ENCODE measurements at places on chromosomes 16 and 17.

DNA sequence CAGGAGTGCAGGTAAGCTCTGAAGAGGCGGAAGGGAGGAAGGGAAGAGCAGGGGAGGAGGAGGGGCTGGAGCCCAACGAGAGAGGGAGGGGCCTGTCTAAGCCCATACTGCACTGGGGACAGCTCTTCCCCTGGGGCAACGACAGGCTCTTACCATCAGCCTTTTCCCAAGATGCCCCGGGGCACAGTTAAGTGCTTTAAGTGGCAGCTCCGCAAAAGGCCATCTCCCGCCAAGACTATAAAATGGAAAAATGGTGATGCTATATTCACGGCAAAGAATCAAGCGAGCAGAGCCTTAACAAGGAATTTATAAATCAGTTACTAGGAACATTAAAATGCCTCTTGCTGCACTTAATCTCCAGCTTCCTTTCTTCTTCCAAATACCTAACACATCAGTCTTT, 110.2 kb upstream of the NLRP1 start:
- DNase-seq = no peak

DNA sequence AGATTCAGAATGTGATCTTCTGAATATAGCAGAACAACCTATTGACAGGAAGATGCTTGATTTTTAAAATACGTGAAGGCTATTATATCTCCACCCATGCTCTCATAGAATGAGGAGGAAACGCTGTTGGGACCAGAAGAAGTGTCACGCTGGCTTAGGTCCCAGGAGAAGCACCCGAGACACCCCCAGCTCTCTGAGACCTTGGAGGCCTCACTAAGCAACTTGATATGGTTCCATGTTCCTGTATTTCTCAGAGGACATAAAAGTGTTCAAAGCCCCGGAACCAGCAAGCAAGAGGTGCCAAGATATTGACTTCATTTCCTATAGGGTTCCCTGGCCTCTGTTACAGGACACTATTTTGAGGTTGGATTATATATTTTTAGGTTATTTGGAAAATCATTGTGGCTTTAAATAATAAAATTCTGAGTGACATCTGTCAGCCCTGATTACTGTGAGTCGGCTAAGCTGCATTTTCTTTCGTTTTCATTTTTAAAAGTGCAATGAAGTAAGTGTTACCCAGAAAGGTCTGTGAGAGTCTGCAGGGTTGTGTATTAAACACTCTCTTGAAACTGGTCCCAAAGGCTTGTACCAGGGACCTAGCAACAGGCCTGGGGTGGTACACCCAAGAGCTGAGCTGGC, 400.0 kb downstream of the SOX9 start:
- DNase-seq = no peak

- no peak for DNase-seq
Measured at GRCh38 chr16:86984343-86984742, 332.8 kb downstream of the C16orf95 start.

DNA sequence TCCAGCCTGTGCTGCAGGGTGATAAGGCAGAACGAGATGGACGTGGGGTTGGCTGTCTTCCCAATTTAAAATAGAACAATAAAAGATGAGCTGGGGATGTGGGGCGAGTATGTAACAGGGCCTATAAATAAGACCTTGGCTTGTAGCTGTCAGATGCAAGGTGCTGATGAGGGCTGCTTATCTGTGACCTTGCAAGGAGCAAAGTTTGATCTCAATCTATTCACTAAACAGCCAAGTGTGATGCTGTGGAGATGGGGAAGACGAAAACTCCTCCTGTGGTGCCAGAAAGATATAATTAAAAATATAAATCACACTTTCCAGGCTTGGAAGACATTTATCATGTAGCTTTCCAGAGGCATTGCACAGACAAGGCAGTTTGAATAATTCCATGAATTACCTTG, 26.7 kb upstream of the TEX2 start:
- DNase-seq = no peak

DNA sequence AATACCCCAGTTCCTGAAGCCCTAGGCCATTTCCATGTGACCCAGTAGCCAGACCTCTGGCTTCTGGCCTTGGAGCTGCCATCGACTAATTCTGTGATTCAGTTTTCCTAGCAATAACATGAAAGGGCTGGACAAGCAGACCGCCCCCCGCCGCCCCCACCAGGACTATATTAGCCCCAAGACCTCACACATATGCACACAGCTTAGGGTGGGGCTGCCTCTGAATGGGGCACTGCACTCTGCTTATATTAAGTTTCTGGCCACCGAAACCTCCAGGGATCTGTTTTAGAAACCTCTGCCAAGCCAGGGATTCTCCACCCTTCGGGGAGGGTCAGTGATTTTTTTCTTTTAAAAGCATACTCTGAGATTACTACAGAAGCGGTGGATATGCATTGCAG, 2.3 kb downstream of the RAB11FIP4 start:
- DNase-seq = no peak

DNA sequence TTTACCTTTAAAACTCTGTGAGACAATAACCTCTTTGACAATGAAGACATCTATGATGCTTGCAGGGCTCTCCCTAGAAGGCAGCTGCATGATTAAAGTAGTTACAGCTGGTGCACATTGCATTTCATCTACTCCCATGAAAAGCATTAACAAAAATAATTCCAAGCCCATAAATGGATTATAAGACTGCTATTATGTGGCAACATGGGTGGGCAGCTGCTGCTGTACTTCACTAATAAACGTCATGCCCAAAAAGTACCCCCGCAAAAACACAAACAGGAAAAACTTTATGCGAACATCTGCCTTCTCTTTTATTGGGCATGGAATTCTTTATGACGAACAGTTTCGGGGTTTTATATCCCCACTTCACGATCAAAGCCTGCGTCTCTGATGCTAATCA, 224.9 kb downstream of the CA10 start:
- DNase-seq = no peak

GRCh38 chr16:49867796-49868668, 12.1 kb upstream of the ZNF423 start:
- DNase-seq = no peak

GRCh38 chr16:7404217-7404616, 71.6 kb downstream of the RBFOX1 start:
- DNase-seq = no peak

DNA sequence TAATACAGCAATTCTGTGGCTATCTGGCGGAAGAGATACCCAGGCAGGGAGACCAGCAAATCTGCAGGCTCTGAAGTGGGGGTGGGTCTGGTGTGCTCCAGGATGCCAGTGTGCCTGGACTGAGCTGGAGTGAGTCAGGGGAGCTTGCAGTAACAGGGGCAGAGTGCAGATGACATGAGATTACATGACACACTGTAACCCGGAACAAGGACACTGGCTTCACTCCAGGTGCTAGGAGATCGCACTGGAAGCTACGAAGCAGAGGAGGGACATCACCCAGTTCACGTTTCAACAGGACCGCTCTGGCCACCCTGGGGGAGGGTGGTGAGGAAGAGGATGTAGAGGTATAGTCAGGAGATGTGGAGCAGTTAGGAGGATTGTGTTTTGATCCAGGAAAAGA, 475.6 kb downstream of the CDH13 start:
- no peak for DNase-seq

- DNase-seq = no peak
Measured at GRCh38 chr17:14448818-14449217, 147.9 kb downstream of the HS3ST3B1 start.

DNA sequence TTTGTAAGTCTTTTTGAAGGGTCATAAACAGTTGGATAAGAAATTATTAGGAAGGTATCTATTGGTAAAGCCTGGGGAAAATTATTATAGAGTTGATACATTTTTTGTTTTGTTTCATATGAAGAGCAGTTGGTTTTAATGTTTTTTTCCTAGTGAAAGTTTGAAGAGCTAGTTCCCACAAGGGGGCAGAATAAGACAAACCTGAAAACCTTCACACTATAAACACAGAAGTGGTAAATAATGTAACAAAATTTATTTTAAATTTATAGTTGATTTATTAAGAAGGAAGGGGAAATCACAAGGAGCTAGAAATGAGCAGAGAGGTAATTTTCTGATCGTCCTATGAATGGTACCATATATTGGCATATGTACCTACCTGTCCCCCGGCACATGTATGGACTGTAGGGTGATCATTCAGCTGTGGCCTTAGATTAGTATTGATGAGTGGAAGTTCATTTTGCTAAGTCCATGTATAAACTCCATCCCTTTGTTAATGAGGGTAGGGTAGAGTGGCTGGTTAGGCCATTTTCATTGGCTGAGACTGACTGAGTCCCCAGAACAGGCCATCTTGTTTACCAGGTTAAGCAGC, 116.3 kb downstream of the TANC2 start:
- no peak for DNase-seq

GRCh38 chr16:85269165-85269564, 156.9 kb upstream of the CIBAR2 start:
- DNase-seq = no peak

GRCh38 chr17:79108870-79109269, 34.2 kb downstream of the ENGASE start:
- DNase-seq = no peak

DNA sequence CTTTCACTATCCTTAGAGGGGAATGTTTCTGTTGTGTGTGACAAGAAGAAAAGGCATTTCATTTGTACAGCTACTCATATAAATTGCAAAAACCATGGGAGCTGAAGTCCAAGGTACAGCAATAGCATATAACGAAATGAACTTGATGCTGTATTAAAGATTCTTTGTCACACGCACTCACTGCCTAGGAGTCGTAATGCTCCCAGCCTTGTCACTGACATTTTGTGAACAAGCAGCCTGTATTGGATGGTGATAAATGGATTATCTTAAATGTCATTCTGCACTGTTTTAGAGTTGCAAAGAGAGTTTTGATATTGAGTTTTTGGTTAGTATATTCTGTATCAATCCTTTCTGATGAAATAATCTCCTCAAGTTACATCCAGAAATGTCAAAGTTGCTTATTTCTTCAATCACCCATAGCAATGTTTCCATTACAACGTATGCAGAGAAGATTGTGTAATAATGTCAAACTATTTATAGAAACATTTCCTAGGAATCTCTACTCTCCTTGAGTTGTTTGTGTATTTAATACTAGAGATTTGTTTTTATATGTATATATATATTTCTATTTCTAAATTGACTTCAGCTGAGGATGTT, 270.6 kb downstream of the FTO start:
- no peak for DNase-seq

DNA sequence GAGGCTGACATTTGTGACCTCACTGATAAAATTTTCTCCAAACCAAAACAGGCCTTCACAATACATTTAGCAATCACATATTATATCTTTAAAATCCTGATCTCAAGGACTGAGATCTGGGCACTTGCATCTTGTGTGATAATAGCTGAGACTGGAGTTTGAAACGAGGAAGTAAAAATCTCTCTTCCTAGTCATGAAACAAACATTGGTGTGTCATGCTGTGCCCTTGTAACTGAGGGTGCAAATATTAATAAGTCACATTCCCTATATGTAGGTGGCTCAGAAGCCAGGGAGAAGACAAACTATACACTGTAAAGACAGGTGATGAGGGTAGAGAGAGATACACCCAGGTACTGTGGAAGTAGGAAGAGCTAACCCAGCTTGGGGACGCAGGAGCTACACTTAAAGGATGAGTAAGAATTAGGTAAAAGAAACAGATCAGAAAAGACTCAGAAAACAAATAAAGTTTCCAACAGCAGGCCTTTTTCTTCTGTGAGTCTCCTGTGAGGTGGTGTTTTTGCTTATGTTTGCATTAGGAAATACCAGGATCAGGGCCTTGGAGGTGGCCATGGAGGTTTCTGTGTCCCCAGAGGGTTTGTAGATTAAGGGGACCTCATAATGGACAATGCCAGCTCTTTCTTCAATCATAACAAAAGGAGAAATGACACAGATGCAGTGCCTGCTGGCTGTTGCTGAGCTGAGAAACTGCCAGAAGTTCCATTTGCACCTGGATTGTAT, 335.7 kb downstream of the GRIN2A start:
- DNase-seq = no peak

GRCh38 chr16:50478773-50479149, 69.4 kb upstream of the NKD1 start:
- DNase-seq = no peak

- no peak for DNase-seq
Measured at GRCh38 chr16:6835941-6836340, 496.7 kb upstream of the RBFOX1 start.

DNA sequence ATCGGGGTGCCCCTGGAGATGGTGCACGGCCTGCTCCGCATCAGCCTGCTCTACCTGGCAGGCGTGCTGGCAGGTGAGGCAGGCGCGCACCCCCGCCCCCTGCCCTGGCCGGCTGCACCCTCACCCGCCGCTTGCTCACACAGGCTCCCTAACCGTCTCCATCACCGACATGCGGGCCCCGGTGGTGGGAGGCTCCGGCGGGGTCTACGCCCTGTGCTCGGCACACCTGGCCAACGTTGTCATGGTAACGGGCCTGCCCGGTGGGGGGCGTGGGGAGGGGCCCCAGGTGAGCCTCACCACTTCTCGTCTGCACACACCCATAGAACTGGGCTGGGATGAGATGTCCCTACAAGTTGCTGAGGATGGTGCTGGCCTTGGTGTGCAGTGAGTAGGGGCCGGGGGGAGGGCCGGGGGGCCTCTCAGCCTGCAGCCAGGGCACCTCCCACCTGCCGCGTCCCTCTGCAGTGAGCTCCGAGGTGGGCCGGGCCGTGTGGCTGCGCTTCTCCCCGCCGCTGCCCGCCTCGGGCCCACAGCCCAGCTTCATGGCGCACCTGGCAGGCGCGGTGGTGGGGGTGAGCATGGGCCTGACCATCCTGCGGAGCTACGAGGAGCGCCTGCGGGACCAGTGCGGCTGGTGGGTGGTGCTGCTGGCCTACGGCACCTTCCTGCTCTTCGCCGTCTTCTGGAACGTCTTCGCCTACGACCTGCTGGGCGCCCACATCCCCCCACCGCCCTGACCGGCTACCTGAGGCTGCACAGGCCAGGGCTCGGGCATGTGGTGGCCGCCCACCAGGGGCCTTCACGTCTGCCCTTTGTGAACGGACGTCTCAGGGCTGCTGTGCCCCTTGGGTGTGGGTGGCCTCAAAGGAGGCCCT, 2.1 kb downstream of the RHBDL1 start:
- DNase-seq = no peak

GRCh38 chr17:17770632-17771044, 66.1 kb downstream of the SREBF1 start:
- no peak for DNase-seq

DNA sequence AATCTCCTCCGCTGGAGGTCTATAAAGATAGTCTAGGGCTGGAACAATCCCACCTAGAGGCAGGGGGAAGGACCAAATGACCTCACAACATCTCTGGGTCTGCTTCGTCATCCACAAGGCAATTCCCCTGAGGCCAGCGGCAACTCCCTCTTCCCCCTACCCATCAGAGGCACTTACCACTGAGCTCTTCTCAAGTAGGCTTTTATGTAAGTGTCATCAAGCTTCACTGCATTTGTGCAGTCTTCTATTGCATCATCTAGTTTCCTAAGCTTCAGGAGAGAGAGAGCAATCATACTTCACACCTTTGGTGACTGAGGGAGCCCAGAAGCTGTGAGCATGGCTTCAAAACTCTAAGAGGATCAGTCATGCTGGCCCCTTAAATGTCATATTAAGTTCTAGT, 21.0 kb downstream of the CNP start:
- no peak for DNase-seq
